ENCODE measurements at places on chromosomes 5 and 9.

GRCh38 chr5:6251565-6252102 lies 126.7 kb downstream of the MED10 start:
- DNase-seq: peak; percentile 48

- DNase-seq: no peak
Observed at GRCh38 chr5:137747848-137748247, 6.3 kb downstream of the HNRNPA0 start.

- no peak for DNase-seq
Observed at GRCh38 chr9:4603830-4604229, 58.3 kb upstream of the PLPP6 start.

DNA sequence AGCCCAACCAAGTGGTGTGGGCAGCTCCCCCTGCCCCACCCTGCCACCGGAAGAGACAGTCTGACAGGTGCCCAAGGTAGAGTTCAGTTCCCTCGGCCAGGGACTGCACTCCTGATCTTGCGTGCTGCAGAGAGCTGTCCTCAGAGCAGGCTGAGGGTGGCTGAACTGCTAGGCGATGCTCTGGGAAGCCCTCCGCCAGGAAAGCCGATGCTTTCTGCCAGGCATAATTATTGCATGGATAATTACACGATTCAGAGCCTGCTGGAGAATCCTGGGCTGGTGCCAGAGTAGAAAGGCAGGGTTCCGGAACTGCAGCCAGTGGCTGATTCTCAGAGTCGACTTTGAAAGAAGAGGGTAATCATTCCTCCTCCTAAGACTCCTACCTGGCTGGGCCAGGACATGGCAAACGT lies 19.3 kb downstream of the KCNIP1 start:
- peak; percentile 24 for DNase-seq

- DNase-seq: no peak
Observed at GRCh38 chr5:10323588-10324488, 16.1 kb upstream of the CMBL start.

GRCh38 chr9:36112516-36112915 lies 24.0 kb upstream of the GLIPR2 start:
- DNase-seq: no peak

DNA sequence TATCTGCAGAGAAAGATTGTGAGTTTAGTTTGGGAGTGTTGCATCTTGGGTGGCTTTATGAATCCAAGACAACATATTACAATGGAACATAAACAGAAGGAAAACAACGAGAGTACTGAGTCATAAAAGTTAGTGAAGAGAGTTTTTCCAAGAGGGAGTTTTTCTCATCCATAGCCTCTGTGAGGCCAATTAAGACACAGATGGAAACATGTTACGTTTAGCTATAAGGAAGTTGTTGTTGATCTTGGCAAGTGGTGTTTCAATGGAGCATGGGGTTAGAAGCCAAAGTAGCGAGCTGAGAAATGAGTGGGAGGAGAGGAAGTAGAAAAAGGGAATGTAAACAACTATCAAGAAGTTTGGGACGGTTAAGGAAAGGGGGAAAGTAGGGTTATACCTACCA lies 53.3 kb upstream of the SPATA31D4 start:
- DNase-seq: no peak

- DNase-seq: no peak
Observed at GRCh38 chr5:30347858-30348257, 845.6 kb upstream of the CDH6 start.

DNA sequence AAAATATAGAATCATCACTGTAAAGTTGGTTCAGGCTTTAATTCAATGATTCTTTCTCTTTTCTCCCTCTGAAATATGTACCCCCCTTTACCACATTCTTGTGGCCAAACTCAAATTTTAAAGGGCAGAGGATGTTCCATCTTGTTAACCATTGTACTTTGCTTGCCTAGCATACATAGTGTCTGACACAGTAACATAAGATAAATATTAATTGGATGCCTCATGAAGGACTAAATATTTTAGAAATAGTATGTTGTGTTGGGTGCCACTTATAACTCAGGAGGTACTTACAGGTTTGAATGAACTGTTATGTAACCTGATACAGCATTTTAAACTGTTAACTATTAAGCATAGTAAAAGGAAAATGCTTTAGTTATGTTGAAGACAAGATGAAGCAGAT lies 71.5 kb downstream of the NIPBL start:
- no peak for DNase-seq

GRCh38 chr5:79256563-79256962 lies 20.6 kb downstream of the JMY start:
- no peak for DNase-seq

DNA sequence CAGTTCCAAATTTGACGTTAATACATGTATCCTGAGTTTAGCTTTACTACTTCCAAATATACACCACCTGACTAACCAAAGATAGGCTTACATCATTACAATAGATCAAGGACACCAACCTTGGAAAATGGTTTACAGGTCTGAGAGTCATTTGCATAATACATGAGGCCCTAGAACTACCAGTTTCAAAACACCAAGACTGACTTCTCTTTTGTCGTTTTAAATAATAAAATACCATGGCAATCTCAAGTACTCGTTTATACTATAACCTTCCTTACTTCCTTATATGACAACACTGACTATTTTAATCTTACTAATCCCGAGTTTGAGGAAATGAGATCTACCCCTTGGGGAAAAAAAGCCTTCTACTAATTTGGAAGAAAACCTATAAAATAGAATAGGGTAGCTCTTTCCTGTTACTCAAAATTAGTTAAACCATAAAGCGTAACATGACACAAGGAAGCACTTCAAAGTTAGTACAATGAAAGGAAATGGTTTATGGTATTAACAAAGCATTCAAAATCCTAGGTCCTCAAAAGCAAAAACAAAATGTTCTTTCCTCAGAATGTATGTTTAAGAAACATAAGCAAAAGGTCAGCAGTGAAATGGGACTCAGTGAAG lies 42.1 kb downstream of the UBQLN1 start:
- DNase-seq: no peak

DNA sequence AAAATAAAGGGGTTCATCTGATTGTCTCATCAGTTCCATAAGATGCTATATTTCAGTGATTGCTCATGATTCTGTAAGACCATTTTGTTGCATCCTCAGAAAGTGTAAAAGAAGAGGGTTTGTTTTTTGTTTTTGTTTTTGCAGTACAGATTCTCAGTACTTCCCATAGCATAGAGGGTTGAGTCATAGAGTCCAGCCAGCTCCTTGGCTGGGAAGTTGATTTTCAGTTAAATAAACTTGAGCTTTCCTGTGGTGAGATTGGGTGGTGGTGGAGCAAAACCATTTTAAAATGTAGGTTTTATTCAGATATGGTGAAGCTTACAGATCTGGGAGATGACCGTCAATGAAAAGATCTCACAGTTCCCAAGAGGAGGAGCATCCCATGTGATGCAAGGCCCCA lies 48.2 kb downstream of the DAPK1 start:
- no peak for DNase-seq

DNA sequence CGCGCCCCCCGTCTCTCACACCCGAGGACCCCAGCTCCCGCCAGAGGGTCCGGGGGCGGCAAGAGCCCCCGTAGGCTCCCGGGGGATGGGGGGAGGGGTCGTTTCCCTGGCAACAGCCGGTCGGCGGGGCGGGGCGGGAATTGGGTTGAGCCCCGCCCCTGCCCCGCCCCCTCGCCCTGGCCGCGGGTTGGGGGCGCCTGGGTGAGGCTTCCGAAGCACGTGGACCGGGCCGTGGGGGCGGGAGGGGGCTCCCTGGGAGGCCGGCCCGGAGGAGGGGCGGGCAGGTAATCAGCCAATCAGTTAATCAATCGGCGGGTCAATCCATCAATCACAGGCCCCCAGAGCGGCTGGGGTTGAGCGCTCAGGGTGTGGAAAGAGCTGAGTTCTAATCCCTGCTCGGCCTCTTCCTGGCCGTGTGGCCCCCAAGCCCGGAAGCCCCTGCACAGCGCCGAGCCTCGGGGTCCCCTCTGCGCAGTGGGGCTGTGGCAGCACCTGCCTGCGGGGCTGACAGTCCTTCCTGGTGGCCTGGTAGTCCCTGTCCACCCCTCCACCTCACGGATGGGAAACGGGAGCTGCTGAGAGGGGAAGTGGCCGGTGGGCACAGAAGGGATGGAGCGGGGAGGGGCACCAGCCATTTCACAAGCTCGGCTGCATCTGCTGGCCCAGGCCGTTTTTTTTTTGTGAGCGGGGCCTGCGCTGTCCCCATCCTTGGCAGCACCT lies 174.2 kb upstream of the IER5L start:
- no peak for DNase-seq

GRCh38 chr9:106925392-106925791 lies 62.4 kb downstream of the ZNF462 start:
- DNase-seq: no peak

GRCh38 chr5:65050826-65051498 lies 282.2 kb downstream of the CWC27 start:
- no peak for DNase-seq

GRCh38 chr5:77812926-77813589 lies 36.9 kb upstream of the TBCA start:
- no peak for DNase-seq

DNA sequence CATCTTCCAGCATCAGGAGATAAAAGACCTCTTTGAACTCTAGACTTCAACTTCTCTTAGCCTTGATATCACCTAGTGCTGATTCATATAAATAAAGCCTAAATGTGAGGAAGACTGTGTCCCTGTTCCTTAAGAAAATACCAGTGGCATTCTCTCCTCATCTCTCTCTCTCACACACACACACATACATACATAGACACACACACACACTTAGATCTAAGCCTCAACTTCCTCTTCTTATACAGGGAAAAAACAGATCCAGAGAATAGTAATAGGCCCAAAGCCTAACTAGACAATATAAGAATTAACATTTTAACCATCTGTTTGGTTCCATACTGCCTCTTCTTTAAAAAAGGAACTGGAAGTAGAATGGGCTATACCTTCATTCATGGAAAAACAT lies 195.3 kb upstream of the NR4A3 start:
- no peak for DNase-seq

DNA sequence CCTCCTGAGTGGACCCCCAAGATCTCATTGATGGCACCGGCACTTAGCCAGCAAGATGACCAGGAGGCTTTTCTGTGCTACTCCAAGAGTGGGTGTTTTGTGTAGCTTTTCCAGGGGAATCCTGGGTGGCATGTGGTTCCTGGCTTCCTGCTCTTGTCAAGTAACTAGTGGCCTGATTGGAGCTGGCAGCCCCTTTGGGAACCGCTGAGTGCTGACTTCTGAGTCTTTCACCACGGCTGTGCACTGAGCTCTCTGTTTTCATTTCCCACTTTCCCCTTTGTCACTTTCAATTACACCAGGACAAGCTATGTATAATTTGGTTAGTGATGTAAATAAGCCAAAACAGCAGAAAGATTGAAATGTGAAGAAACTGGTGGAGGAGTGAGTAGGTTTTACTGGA lies 255.4 kb downstream of the GOLPH3 start:
- no peak for DNase-seq

- DNase-seq: no peak
Observed at GRCh38 chr9:112446080-112446479, 40.5 kb upstream of the KIAA1958 start.

GRCh38 chr9:131012396-131012917 lies 3.5 kb downstream of the LAMC3 start:
- DNase-seq: no peak

DNA sequence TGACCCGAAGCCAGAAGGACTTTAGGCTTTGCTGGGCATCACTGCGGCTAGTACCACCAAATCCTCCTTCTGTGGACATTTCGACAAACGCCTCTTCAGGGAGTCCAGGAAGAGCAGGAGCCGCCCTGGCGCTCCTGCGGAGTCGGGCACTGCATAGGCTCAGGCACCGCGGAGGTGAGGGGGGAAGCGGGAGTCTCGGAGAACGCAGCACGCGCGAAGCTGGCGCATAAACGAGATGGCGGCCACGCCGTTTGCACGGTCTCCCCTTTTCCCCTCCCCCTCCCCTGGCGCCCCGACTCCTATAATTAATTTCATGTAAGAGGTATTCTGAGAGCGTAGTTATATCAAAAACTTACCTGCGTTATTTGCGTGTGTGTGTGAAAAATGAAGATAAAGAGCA lies 137.8 kb upstream of the GAS1 start:
- DNase-seq: no peak

DNA sequence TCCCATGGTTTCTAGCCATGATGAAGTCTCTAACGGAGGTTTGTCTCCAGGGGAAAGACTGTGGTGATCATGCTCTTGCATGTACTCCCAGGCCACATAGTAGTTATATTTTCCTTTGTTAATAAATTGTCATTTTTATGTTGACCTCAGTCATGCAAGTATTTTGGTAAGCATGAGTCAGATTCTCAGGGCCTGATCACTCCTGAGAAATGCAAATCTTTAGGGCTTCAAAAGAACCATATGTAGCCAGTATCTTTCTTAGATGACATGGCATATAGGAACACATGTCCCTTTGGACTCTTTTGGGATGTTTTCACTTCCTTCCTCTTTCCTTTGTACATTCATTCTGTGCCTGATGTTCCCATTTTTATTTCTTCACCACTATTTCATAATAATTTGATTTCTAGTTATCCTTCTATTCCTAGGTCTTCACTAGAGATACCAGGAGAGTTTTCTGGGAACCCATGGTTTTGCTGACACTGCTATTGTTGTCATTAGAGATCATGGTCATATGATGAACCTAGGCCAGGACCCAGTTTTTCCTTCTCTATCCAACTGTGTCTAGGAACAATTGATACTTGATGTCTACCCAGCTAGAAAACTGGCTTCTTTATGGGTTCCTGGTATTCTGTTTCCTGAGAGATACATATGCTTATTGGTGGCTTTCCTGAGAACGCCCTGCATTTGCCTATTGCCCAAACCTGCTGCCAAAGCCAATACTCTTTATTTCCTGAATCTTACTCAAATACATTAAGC lies 248.1 kb upstream of the NREP start:
- DNase-seq: no peak

- no peak for DNase-seq
Observed at GRCh38 chr5:152529440-152529839, 124.4 kb upstream of the NMUR2 start.

- no peak for DNase-seq
Observed at GRCh38 chr9:96073531-96074480, 198.3 kb downstream of the ERCC6L2 start.

- DNase-seq: no peak
Observed at GRCh38 chr9:4618700-4619099, 43.4 kb upstream of the PLPP6 start.

- DNase-seq: no peak
Observed at GRCh38 chr9:26524267-26524666, 368.3 kb downstream of the CAAP1 start.

DNA sequence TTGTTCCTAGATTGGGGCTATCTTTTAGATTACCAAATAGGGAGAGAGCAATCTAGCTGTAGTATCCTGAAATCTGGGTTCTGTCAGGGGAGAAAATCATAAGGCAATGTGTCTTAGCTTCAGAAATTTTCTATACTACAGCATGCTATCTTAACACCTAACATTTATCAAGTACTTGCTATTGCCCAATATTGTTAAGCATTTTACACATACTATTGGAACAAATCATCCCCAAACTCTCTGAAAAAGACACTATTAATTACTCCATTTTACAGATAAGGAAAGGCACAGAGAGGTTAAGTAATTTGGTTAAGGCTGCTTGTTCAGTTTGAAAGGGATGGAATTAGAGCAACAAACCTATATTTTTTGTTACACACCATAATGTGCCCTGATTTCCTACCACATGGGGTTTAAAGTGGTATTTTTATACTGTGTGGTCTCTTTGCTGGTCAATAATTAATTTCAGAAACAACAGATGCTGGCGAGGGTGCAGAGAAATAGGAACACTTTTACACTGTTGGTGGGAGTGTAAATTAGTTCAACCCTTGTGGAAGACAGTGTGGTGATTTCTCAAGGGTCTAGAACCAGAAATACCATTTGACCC lies 57.2 kb upstream of the RIC1 start:
- DNase-seq: no peak

- DNase-seq: peak; percentile 9
Observed at GRCh38 chr5:151082282-151082902, 1.6 kb upstream of the TNIP1 start.

- DNase-seq: no peak
Observed at GRCh38 chr5:154782326-154782725, 27.1 kb downstream of the LARP1 start.

Data from NCI-H748 treated with DMSO at 0.1 percent for 48 hours (cell line).